ENCODE measurements at places on chromosomes 1 and 21.

GRCh38 chr1:244963231-244963826 lies 99.0 kb upstream of the HNRNPU start:
- DNase-seq = no peak

DNA sequence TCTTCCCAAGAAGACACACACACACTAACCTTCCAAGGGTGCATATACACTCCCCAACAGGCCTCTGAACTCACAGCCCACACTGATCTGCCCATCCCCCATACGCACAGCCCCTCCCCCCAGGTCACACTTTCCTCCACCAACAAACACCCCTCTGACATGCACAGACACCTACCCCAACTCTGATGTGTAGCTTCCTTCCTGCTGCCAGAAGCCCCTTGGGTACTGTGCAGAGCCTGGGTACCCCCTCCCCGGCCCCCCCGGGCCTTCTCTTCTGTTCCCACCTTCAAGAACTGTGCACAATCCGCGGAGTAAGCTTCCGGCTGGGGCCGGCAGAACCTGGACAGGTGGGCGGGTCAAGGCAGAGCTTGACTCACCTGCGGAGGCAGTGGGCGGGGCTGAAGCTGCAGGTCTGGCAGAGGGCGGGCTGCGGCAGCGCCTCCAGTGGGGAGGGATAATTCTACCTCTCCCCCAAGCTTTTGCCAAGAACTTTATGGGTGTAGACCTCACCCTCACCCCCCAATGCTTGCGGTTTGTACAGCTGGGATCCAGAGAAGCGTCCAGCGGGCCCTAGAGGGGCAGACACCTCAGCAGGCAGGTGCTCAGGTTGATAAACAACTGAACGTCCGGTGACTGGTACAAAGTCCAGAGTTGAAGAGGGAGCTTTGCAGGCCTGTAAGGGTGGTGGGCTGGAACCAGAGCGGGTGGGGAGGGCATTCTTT lies at the start of gene C1orf210:
TSS of gene C1orf210 (minus strand) at position 313 of the 722 bp plus-strand sequence. CDS start 2,311 bp downstream, outside the sequence.
- DNase-seq = no peak

DNA sequence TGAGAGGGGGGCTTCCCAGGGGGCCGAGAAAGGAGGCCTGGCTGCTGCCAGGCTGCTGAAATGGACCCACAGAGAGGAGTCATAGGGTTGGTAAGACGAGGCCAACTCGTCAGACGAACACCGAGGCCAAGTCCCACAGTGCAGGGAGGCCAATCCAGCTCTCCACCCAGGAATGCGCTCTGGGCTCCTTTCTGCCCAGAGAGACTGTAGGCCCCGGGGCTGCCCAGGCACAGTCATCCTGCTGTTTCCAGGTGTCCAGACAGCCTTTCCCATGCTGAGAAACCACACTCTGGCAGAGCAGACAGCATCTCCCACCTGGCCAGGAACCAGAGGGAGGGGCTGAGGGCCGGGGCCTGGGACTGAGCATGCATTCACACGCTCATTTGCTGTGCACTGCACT lies 26.7 kb upstream of the RSPO1 start:
- DNase-seq = no peak

DNA sequence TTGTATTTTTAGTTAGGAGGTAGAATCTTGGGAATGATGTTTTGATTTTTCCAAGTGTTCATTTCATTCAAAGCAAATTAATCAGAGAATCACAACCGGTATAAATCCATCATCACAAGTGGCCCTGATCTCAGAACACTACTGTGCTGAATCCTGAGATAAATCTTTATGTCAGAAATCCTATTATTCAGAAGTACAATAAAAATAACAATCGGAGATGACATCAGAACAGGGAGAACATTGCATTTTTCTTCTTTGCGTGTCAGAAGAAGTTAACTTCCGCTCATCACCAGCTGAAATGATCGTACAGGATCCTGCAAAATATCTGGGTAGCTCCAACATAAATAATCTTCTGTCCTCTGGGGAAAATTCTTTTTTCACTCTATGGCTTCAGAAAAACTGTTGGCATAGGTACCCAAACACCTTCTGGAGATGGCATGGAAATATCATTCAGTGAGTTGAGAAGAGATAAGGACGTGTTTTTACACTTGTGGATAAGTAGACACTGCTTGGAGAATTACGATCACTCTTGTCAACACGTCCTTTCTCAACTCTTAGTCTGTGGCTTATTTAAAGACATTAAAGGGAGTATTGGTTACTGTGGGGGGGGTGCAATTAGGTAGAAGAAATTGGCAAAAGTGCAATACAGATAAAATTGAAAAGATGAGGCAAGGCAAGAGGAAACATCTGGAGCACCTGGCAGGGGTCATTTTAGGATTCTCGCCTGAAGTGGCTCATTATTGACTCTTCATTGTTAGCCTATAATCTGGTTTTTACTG lies 46.9 kb upstream of the SMYD2 start:
- DNase-seq = no peak

DNA sequence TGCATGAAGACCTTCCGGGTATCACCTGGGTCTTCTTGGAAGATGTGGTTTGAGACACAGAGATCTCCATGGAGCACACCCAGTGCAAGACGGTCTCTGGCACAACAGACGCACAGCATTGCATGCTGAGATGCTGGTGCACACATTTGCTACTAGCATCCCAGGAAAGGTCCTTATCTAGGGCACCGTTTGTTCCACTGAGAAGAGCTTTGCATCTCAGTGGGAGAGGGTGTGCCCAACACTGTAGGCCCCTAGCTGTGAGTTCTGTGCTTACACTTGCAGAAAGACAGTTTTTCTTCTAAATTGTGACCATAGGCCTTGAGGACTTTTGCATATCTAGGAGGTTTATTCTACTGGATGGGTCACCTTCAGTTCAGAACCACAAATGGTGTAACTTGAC lies 554.1 kb downstream of the MATN1 start:
- DNase-seq = no peak

DNA sequence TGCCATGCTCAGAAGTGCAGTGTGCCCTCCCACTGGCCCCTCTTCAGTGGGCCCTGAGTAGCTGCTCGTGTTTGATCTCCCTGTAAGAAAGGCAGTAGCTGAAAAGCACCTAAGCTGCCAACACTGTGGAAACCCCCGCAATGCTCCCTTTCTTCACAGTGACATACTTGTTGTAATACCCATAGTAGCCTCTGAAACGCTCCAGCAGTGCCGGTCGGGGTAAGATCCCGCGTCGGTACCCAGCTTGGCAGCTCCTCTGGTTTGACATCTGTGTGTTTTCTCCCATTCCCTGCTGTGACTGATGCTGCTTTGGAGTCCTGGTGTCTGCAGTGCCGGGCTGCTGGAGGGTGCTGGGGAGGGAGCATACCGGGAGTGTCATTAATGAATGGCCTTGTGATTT lies 3.6 kb downstream of the CHAF1B start:
- DNase-seq = no peak

DNA sequence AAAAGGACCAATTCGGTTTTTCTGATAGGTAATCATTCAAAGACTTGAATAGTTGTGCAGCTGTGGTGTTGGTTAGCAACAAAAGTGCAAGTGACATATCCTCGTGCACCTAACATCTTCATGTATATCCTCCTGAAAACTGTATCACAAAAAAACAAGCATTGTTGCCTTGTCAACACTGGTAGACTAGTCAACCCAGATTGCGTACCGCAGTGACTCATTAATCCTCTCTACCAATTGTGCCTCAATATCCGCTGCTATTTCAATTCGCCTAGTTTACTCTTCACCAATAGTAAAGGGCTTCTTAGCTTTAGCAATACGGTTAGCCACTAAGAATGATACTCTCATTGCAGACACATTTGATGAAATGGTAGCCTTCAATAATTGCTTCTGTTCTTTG lies 3.5 kb downstream of the HHAT start:
- DNase-seq = peak; percentile 54

GRCh38 chr1:186301448-186301847 lies 73.6 kb downstream of the TPR start:
- DNase-seq = no peak

DNA sequence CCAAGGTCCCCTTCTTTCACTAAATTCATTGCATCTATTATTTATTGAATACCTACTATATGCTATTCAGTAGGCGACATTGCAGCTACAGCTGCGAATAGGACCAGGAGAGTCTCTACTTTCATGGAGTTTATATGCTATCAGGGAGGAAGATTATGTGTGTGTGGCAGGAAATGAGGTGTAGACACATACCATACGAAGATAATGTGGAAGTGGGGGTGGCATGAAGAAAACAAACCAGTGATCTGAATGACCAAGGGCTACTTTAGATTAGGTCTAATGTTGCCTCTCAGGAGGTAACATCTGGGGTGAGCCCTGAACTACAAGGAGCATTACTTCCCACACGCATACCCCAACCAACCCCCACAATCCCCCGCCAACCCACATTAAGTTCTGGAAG lies 1.0 kb upstream of the PPIH start:
- no peak for DNase-seq

Data from effector memory CD8-positive, alpha-beta T cell (primary cell).